HL-60 (cell line): ENCODE measurements at places on chromosomes 7 and 10.

DNA sequence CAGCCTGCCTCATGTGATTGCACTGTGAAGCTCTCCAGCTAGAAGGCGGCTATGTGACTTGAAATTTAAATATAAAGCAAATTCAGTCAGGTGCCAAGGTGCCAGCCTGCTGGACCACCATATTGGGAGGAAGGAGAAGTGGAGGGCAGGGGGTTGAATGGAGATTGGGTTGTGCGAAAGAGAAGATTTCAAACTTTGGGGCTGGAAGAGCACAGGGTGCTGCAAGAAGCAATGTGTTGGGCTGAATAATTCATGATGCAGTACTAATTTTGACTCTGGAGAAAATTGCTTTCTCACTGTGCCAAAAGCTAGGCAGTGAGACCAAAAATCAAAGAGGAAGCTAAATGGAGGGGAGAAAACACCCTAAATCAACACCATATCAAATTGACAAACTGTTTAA, 335.3 kb downstream of the NRG3 start:
- DNase-seq: no peak

DNA sequence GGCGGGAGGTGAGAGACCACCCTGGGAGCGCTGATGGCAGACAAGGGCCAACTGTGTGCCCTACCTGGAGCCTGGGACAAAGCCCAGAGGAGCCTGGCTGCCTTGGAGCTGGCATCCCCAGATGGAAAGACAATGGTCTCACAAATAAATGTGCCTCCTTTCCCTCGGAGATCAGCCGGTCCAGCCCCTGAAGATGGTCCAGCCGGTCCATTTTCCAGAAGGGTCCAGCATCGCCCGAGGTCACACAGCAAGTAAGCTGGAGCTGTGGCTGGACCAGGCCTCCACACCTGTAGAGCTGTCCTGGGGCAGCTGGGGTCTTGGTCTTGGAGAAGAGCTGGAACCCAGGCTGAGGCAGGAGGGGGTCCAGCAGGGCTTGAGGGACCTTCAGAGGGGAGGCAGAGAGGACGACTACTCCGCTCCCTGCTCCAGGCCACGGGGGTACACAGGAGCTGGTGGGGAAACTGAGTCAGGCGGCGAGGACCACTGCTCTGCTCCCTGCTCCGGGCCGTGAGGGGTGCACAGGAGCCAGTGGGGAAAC, 3.6 kb downstream of the ELFN1 start:
- DNase-seq: no peak

- DNase-seq: no peak
Observed at GRCh38 chr7:140673774-140674155, 1.0 kb downstream of the ADCK2 start.

DNA sequence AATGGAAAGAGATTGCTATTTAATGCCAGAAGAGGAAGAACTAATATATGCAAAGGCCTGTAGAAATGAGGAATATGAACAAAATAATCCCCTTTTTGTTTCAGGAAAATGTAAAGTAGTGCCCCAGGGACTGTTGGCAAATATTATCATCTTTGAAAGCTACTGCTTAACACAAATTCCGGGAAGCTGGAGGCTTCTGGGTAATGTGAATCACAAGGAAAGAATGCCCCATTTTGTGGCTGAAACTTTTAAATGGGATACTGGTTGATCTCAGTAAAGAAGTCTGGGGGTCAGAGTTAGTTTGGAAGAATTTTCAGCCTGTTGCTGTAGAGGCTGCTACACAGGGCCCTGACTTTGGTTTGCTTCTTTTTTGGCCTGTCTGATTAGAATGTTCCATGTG, 141.0 kb downstream of the PTEN start:
- DNase-seq: no peak

- DNase-seq: no peak
Observed at GRCh38 chr7:107499731-107500130, 29.9 kb downstream of the GPR22 start.

GRCh38 chr10:110410329-110411046, 87.2 kb upstream of the DUSP5 start:
- DNase-seq: no peak
